Activated CD4-positive, alpha-beta T cell treated with anti-CD3 and anti-CD28 coated beads for 24 hours (primary cell): ENCODE measurements at places on chromosomes 5 and 9.

- DNase-seq: no peak
Measured at GRCh38 chr5:156475182-156476157, 148.5 kb downstream of the SGCD start.

DNA sequence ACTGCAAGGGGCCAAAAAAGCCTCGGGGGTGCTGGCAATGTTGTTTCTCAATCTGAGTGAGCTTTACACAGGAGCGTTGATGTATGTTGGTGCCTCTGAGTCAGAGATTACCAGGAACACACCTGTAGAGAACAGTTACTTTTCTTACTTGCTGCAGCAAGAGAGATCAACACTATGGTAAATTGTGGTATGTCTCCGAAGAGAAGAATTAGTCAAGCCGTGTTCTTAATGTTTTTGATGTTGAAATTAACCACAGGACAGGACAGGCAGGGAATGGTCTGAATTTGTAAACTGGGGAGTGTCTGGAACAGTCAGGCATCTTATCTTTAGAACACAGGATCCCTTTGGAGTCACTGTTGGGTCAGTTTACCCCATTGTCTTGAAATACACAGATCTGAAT is 285.7 kb downstream of the DNAH5 start:
- DNase-seq: no peak

DNA sequence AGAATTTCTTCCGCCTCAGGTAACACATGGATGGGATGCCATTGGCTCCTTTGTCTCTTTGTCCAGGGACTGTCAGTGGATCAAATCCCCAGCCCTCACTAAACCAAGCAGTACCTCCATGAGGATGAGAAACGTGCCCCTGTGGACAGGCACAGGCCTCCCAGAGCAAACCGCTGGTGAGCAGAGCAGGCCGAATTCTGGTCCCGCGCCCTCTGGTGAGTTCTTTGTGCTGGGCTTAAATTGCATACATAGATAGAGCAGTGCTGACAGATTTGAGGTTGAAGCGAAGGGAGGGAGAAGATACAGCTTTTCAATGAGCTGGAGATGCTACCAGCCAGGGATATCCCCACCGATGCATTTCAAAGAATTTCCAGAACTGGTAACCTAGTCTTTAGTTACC is 143.8 kb downstream of the HSD17B3 start:
- DNase-seq: no peak

- DNase-seq: no peak
Measured at GRCh38 chr9:133046196-133046899, 15.4 kb upstream of the CEL start.

- DNase-seq: no peak
Measured at GRCh38 chr5:168712280-168712924, 133.2 kb upstream of the PANK3 start.

GRCh38 chr5:178817506-178817905 is 42.2 kb upstream of the ZNF354B start:
- no peak for DNase-seq

DNA sequence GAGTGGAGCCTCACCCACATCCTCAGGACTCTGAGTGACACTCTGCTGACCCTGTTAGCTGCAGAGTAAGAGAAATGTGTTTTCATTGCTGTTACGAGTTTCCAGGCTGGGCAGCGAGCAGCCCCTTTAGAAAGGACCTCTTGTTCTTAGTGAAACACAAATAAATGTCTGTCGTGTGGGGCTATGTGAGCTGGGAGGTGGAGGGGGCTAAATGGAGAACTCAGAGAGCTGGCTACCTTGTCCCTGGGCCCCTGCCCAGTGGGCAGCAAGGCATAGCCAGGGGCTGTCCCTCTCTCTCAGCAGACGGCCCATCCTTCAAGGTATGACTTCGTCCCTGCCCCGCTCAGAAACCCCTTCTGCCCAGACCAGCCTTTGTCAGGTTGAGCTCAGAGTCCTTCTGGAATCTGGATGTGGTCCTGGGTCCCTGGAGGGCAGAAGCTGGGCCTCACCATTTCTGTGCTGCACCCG is 10.2 kb downstream of the DCANP1 start:
- DNase-seq: no peak

- DNase-seq: no peak
Measured at GRCh38 chr9:81030027-81030426, 659.3 kb downstream of the TLE1 start.

DNA sequence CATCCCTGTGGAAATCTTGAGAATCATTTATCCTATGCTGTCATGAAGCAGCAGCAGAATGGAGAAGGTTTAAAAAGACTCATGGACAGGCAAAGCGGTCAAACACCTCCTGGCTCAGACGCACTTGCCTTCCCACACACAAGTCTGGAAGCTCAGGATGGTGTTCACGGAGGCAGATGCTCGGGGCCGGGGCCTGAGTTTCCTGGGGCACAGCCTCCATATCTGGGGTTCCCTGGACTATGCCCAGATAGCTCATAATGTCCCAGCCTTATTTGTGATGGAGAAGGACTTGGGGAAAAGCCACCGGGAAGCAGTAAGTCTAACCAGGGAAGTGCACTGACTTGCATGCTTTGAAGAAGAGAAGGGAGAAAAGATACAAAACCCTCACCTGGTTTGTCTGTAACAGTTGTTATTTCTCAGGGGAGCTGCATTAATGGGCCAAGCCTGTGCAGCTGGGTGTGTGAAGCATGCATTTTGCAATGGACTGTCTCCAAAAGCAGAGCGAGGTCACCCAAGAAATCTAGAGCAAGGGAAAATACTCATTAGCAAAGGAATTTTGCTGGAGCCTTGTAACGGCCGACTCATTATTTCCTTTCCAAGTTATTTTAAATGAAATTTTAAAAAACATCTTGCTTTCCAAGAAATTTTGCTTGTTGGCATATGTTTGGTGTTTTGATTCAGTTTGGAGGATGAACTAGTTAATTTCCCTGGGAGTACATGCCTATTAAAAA is 3.4 kb downstream of the S1PR3 start:
- no peak for DNase-seq

DNA sequence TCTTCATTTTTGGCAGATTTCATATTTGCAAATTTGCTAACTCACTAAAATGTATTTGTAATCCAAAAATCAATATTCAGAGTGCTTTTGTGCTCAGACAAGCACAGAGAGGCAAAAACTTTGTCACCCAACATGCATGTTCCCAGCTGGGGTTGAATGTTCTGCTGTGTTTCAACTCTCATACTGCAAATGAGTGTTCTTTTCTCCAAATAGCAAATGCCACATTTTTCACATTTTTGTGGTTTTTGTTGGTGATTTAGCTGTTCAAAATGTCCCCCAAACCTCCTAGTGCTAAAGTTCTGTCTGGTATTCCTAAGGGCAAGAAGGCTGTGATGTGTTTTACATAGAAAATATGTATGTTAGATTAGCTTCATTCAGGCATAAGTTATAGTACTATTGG is 87.3 kb upstream of the PCSK5 start:
- no peak for DNase-seq

- no peak for DNase-seq
Measured at GRCh38 chr9:137464291-137464999, 5.3 kb upstream of the NSMF start.
